Activated B cell treated with CpG ODN at 0.5 μM for 24 hours (primary cell): ENCODE measurements at places on chromosomes 11 and 22. TPM values are rescaled to one million over a fixed set of nuclear protein-coding genes. Genes with fewer than 3 reads are reported as not detected.

GRCh38 chr11:121936781-121937447 lies 179.1 kb downstream of the BLID start:
- no peak overlapping the region for H3K27ac ChIP-seq
- H3K27me3 ChIP-seq: peaks cover 5% of the 10 kb centered on the region
- no peak overlapping the region for H3K4me3 ChIP-seq
- no peak for DNase-seq
- no peaks in the 10 kb centered on the region for H3K4me1 ChIP-seq

The TMEM45B gene
- not detected in 2 replicates for total RNA-seq

- DNase-seq: no peak
- H3K36me3 ChIP-seq: peaks cover 1% of the 10 kb centered on the region
- H3K27me3 ChIP-seq: no peaks in the 10 kb centered on the region
Observed at GRCh38 chr11:31763296-31763695, 47.8 kb downstream of the PAX6 start.

DNA sequence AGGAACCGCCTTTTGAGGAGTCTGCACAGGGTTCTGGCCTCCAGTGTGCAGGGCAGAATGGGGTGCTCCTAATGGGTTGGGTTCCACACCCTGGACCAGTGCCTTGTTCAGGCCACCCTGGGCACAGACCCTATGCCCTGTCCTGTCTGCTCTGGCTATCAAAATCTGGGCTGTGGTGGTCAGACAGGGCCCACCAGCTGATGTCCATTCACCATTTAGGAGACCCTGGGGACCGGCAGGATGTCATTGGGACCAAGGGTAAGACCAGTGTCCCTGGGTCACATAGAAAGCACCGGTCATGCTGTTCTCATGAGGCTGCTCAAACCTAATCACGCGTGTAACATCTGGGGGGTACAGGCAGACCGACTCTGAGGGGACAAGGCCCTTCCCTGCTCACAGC lies 37.3 kb downstream of the PARVG start:
- no peak overlapping the region for H3K4me3 ChIP-seq
- no peaks in the 10 kb centered on the region for H3K27me3 ChIP-seq
- H3K36me3 ChIP-seq: no peaks in the 10 kb centered on the region
- no peak for DNase-seq

- DNase-seq: no peak
- no peaks in the 10 kb centered on the region for H3K27me3 ChIP-seq
- H3K27ac ChIP-seq: no peak overlapping the region
- no peaks in the 10 kb centered on the region for H3K4me1 ChIP-seq
- H3K36me3 ChIP-seq: no peaks in the 10 kb centered on the region
Observed at GRCh38 chr11:125990244-125990643, 44.4 kb downstream of the VSIG10L2 start.

- peaks cover 39% of the 10 kb centered on the region for H3K36me3 ChIP-seq
- H3K4me3 ChIP-seq: no peak overlapping the region
- no peak overlapping the region for H3K27ac ChIP-seq
- H3K4me1 ChIP-seq: no peaks in the 10 kb centered on the region
Observed at GRCh38 chr11:18369398-18369797, 25.0 kb upstream of the LDHA start.

GRCh38 chr22:39723899-39724351 lies 153.4 kb downstream of the CACNA1I start:
- H3K4me3 ChIP-seq: no peak overlapping the region
- DNase-seq: no peak
- no peak overlapping the region for H3K27ac ChIP-seq
- no peaks in the 10 kb centered on the region for H3K4me1 ChIP-seq
- peaks cover 7% of the 10 kb centered on the region for H3K27me3 ChIP-seq
- no peaks in the 10 kb centered on the region for H3K36me3 ChIP-seq

The OR10A2 gene
- not detected in 2 replicates for total RNA-seq

DNA sequence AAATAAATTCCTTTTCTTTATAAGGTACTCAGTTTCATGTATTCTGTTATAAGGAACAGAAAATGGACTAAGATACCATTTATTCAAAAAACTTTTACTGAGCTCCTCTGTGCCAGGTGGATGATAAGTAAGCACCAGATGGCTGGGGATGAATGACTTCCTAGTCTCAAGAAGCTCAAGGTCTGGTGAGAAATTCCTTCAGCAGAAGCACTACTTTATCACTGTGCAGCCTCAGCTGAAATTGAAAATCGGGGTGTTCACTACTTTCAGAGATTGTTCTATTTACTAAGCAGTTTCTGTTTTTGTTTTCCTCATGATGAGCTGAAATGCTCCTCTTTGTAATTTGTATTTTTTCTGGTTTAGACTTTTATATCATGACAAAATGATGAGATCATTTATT lies 7.8 kb downstream of the LDHAL6A start:
- no peaks in the 10 kb centered on the region for H3K4me1 ChIP-seq
- no peaks in the 10 kb centered on the region for H3K36me3 ChIP-seq
- DNase-seq: no peak
- H3K27me3 ChIP-seq: no peaks in the 10 kb centered on the region
